Stimulated activated CD8-positive, alpha-beta memory T cell treated with anti-CD3 and anti-CD28 coated beads, Interleukin-2, amount 100 ng/mL, for 1 hour (primary cell): ENCODE measurements at places on chromosomes 11 and 22.

DNA sequence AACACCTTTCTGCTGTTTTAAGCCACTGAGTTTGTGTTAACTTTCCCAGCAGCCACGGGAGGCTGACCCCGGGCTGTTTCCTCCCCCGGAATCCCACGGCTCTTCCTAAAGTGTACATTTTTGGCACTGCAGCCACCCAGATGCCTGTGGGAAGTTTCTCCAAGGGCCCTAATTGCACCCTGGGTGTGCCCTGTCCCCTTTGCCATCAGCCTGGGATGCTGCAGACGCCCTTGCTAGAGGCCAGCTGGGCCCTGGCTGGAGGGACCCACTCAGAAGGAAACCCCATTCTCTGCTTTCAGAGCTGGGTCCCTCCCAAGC is 883.3 kb downstream of the BRD1 start:
- DNase-seq = no peak

DNA sequence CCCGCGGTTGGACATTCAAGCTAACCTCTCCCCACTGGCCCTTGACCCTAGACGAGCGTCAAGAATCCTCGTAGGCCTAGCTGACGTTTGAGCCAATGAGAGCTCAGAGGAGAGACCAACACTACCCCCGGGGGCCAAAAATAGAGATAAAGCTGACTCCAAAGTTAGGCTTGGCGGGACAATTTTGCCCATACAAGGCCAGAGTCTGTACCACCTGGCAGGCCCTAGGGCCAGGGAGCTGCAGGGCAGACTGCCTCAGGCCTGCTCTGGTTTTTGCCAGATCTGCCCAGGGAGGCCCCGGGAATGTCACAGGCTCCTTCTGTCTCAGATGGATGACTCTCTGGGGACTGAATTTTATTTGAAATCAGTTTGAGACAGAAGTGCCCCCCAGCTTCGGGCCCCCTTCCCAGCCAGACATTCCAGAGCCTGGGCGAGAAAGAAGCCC is 40.8 kb upstream of the ACCSL start:
- DNase-seq = no peak

DNA sequence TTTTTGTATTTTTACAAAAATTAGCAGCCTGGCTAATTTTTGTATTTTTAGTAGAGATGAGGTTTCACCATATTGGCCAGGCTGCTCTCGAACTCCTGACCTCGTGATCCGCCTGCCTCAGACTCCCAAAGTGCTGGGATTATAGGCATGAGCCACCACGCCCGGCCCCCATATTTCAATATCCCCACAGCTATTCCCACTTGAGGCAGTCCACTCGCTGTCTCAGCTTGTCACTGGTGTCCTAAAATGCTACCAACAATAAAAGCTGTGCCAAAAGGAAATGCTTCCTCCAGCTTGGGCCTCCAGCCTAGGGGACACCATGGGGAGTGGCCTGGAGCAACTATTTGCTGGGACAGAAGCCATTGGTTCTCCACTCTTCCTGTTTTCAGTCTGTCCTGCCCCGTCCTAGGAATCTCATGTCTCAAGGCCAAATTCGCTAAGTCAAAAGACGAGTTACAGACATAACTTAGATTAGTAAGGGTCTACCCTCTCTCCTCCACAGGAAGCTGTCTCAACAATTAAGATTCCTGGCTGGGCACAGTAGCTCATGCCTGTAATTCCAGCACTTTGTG is 7.3 kb upstream of the SPINDOC start:
- no peak for DNase-seq

GRCh38 chr22:38618682-38619081 is 37.5 kb downstream of the FAM227A start:
- no peak for DNase-seq

GRCh38 chr11:119188067-119188466 is 2.8 kb downstream of the NHERF4 start:
- DNase-seq = no peak

- no peak for DNase-seq
These were observed 196.3 kb downstream of the BUD13 start for GRCh38 chr11:116576526-116576925.

- no peak for DNase-seq
These were observed 31.8 kb downstream of the RNF169 start for GRCh38 chr11:74780248-74781005.

DNA sequence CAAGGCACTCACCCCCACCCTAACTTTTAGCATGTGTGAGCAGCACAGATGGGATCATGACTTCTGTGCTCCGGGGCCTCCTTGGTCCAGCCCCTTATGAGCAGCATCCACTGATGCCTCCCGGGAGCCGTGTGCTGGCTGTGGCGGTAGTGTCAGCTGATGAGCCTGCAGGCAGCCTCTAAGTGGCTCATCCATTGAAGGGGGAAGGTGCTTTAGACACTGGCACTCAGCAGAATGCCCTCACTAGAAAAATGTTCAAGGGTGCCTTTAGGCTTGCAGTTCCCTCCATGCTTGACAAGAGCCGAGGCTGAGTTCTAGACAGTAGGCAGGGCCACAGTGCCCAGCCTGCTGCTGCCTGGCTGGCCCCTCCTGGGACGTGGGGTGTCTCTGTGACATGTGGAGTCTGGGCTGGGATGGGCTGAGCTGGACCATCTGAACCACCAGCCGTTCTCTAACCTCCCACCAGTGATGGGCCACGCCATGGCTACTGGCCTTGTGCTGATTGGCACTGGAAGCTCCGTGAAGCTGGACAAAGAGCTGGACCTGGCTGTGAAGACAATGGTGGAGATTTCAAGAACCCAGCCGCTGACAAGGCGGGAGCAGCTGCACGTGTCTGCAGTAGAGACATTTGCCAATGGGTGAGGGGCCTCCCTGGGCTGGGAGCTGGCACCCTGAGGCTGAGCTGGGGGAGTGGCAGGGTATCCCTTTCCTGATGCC is 5.8 kb downstream of the TTC38 start:
- no peak for DNase-seq

- no peak for DNase-seq
These were observed 4.7 kb downstream of the OSBPL5 start for GRCh38 chr11:3160252-3161031.

DNA sequence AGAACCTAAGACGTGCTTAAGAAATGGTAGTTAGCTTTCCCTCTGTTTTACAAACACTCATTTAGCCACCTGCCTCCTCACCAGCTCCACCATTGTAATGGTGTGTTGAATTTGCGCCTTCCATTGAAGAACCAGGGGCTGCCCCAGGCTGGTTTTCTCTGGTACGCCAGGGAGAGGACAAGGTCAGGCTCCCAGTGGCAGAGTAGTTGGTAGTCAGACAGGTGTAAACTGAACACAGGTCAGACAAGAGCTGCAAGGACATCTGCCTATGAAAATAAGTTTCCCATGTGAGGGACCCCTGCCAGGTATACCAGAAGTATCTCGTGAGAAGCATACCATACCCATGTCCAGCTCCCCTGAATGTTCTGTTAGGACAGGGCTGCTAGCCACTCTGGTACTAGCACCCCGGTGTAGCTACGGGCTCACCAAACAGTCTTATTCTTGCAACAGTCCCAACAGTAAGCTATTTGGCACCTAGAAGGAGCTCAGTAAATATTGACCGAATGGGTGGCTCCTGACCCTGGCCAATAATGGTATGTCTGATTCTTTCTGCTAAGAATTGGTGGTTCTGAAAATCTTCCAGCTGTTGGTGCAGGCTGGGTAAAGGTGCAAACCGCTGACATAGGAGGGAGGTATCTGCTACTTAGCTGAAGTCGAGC is 359.0 kb downstream of the LARGE1 start:
- no peak for DNase-seq

GRCh38 chr11:1639102-1639620 is 9.6 kb downstream of the KRTAP5-5 start:
- DNase-seq = no peak

GRCh38 chr22:45314054-45314721 is 4.5 kb downstream of the FAM118A start:
- no peak for DNase-seq

GRCh38 chr11:30635401-30635989 is 49.3 kb upstream of the MPPED2 start:
- DNase-seq = no peak

GRCh38 chr11:42498971-42499370 is 812.8 kb upstream of the API5 start:
- DNase-seq = no peak

DNA sequence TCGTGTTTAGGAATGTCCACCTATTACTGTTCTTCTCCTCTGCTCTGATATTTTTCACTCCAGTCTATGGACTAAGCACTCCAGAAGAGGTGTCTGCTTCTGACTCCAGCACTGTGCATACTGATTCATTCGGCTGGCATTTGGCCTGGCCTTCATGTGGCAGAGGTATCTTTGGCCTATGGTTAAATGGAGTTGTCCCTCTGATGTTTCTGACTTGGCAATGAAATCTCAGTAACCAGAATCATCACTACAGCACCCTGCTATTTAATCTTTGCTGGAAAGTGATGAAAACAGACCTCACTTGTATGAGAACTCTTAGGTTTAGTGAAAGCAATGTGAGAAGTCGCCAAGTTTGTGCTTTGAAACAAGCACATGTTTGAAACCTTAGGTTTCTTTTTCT is 155.2 kb downstream of the MAML2 start:
- DNase-seq = no peak
